ENCODE measurements at places on chromosomes 1 and 21. TPM values are rescaled to one million over a fixed set of nuclear protein-coding genes. Genes with fewer than 3 reads are reported as not detected.

Gene SDHC
- 232 TPM for total RNA-seq

Gene RSPH1
- not detected for total RNA-seq

Gene FMO2
- total RNA-seq: not detected

DNA sequence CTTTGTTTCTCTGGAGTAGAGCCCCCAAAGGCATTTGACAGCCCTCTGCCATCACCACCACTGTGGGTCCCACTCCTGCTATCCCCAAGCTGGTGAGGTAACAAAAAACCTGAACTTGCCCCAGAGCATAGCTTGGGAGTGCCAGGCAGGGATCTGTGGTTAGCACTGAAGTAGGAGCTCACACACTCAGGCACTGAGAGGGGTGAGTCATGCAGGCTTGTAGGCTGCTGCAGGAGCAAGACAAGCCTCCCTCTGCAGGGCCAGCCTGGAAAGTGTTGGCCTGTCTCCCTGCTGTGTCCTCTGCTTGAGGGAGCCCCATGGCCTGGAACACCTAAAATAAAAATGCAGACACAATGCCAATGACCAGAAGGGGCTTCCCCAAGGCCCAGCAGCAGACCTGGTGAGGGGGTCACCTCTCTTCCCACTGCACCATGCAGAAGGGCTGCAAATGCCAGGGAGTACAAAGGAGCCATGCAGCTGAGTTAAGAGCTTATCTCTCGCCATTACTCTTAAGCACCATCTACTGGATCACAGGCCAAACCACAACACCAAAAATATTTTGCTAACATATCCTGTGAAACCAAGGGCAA is 108.9 kb upstream of the POGK start:
- H3K27me3 ChIP-seq: no peaks in the 10 kb centered on the region
- no peak for DNase-seq
- no peaks in the 10 kb centered on the region for H3K4me1 ChIP-seq
- peak overlapping the region; percentile 12 for H3K27ac ChIP-seq
- H3K36me3 ChIP-seq: no peaks in the 10 kb centered on the region

GRCh38 chr1:19837866-19838265 is 22.8 kb upstream of the RNF186 start:
- H3K27me3 ChIP-seq: peaks cover 4% of the 10 kb centered on the region
- no peak overlapping the region for H3K27ac ChIP-seq
- no peak for DNase-seq
- no peaks in the 10 kb centered on the region for H3K36me3 ChIP-seq
- H3K4me1 ChIP-seq: no peaks in the 10 kb centered on the region

- no peak overlapping the region for H3K27ac ChIP-seq
- H3K27me3 ChIP-seq: no peaks in the 10 kb centered on the region
- H3K4me3 ChIP-seq: no peak overlapping the region
- H3K4me1 ChIP-seq: no peaks in the 10 kb centered on the region
- H3K36me3 ChIP-seq: no peaks in the 10 kb centered on the region
Measured at GRCh38 chr1:118262865-118263264, 77.8 kb upstream of the SPAG17 start.

DNA sequence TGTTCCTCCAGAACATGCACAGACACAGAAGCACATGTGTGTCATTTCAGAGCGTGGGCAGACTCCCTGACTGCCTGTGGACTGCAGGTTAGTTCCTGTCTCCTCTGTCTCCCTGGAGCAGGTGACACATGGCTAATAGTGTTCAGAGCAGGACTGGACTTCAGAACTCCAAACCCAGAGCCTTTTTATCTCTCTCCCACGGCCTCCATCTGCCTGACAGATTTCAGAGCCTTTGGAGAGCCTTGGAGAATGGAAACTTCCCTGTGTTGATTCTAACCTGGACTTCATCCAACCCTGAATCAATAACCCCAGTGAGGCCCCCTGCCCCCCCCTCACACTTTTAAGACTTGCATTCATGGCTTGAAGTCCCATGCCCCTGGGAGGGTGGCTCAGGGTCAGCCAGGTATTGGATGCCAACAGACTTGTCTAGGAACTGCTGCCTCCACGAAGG is 44.4 kb downstream of the C1orf198 start:
- DNase-seq: no peak
- H3K27me3 ChIP-seq: no peaks in the 10 kb centered on the region
- no peaks in the 10 kb centered on the region for H3K36me3 ChIP-seq
- no peak overlapping the region for H3K27ac ChIP-seq

DNA sequence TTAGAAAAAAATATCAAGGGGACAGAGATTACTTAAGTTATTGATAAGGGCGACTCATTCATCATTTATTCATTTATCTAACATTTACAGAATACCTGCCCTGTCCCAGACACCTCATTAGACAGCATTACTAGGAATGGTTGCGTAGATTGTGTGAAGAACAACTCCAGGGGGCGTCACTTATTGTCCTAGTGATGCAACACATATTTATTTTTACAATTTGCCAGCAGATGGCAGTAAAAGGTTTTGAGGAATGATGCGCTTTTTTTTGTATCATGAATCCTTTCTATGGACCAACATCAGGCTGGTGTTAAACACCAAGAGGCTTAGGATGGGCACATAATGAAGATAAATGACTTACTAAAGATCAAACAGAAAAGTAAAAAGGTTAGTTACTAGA is 5.5 kb downstream of the NCAM2 start:
- H3K36me3 ChIP-seq: no peaks in the 10 kb centered on the region
- H3K27me3 ChIP-seq: no peaks in the 10 kb centered on the region
- H3K27ac ChIP-seq: no peak overlapping the region
- H3K4me3 ChIP-seq: no peak overlapping the region

DNA sequence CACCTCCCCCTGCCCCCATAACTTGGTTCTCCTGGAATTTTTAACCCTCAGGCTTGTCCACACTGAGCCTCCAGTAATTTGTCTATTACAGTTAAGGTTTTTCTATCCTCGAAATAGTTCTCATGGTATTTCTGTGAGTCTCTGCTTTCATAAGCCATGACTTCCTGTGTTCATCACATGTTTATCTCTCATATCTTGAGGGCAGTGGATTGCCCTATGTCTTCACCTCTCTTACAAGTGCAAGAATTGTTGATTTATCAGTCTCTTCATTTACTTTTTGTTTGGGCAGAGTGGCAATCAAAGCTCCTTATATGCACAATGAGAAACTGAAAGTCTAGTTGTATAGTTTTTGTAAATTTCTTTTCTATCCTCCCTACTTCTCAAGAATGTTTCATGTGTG is 328.4 kb downstream of the PLA2G4A start:
- no peak overlapping the region for H3K27ac ChIP-seq
- no peak for DNase-seq
- H3K36me3 ChIP-seq: no peaks in the 10 kb centered on the region
- no peak overlapping the region for H3K4me3 ChIP-seq

GRCh38 chr1:174074757-174075156 is 52.6 kb upstream of the RC3H1 start:
- DNase-seq: no peak
- H3K4me3 ChIP-seq: no peak overlapping the region
- no peaks in the 10 kb centered on the region for H3K36me3 ChIP-seq
- H3K27me3 ChIP-seq: no peaks in the 10 kb centered on the region

DNA sequence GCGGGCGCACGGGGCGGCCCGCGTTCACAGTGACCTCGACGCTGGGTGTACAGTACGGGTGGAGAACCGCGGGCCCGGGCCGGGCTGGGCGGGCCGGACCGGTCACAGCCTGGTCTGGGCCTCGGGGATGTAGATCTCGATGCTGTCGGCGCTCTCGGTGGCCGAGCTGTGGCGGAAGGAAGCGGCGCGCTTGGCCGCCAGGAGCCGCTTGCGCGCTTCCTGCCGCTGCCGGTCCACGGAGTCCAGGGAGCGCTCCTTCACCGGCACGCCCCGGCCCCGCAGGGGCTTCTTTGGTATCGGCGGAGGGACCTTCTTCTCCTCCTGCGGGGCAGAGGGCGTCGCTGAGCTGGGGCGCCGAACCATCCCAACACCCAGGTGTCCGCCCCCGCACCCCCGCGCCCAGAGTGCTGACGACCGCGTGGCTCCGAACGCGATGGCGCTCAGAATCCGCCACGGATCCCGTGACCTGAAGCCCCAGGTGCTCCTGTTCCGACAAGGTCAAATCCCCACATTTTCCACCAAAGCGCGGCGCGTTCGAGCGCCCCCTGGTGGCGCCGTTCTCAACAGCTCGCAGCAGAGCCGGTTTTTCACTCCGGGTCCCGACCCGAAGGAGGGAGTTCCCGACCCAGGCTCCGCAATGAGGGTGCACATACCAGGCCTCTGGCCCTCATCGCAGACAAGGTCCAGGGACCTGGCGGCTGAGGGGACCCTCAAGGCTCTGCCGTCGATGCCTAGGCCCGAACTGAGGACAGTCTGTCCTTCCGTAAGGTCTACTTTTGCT is 6.6 kb upstream of the SMIM12 start:
- DNase-seq: peak; percentile 91
- H3K27me3 ChIP-seq: no peaks in the 10 kb centered on the region
- H3K4me3 ChIP-seq: peak overlapping the region; percentile 71
- H3K27ac ChIP-seq: peak overlapping the region; percentile 61
- H3K36me3 ChIP-seq: no peaks in the 10 kb centered on the region

- no peak overlapping the region for H3K27ac ChIP-seq
- peaks cover 16% of the 10 kb centered on the region for H3K4me1 ChIP-seq
- peak overlapping the region; percentile 50 for H3K4me3 ChIP-seq
- DNase-seq: peak; percentile 47
- peaks cover 24% of the 10 kb centered on the region for H3K27me3 ChIP-seq
- H3K36me3 ChIP-seq: no peaks in the 10 kb centered on the region
Measured at GRCh38 chr1:43531906-43532584, 1.4 kb downstream of the PTPRF start.

- peaks cover 8% of the 10 kb centered on the region for H3K4me1 ChIP-seq
- peaks cover 65% of the 10 kb centered on the region for H3K27me3 ChIP-seq
- H3K4me3 ChIP-seq: no peak overlapping the region
- no peak overlapping the region for H3K27ac ChIP-seq
- no peaks in the 10 kb centered on the region for H3K36me3 ChIP-seq
Measured at GRCh38 chr1:63320022-63320721, 2.2 kb upstream of the FOXD3 start.

GRCh38 chr1:28032281-28032680 is 56.1 kb downstream of the EYA3 start:
- H3K4me1 ChIP-seq: no peaks in the 10 kb centered on the region
- no peak for DNase-seq
- no peaks in the 10 kb centered on the region for H3K27me3 ChIP-seq
- H3K27ac ChIP-seq: no peak overlapping the region
- H3K4me3 ChIP-seq: no peak overlapping the region
